Activated CD8-positive, alpha-beta T cell treated with anti-CD3 and anti-CD28 coated beads, Interleukin-2, amount 10 ng/mL, durations not matched to agents 7 days and 5 days (primary cell): ENCODE measurements at places on chromosomes 1 and 21. TPM values are rescaled to one million over a fixed set of nuclear protein-coding genes. Genes with fewer than 3 reads are reported as not detected.

DNA sequence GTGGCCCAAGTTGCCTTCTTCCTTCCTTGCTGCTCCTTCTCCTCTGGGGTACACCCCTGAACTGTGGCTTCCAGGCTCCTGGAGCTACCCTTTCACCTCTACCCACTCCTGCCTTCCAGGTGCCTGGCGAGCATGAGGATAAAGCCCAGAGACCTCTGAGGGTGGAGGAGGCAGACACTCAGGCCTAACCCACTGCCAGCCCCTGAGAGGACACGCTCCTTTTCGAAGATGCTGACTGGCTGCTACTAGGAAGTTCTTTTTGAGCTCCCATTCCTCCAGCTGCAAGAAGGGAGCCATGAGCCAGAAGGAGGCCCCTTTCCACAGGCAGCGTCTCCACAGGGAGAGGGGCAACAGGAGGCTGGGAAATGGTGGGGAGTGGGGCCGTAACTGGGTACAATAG, 15.6 kb downstream of the RHBG start:
- DNase-seq = no peak
- H3K27ac ChIP-seq = no peak overlapping the region
- no peaks in the 10 kb centered on the region for H3K36me3 ChIP-seq
- H3K4me1 ChIP-seq = peaks cover 13% of the 10 kb centered on the region
- peaks cover 27% of the 10 kb centered on the region for H3K27me3 ChIP-seq
- no peak overlapping the region for H3K4me3 ChIP-seq

DNA sequence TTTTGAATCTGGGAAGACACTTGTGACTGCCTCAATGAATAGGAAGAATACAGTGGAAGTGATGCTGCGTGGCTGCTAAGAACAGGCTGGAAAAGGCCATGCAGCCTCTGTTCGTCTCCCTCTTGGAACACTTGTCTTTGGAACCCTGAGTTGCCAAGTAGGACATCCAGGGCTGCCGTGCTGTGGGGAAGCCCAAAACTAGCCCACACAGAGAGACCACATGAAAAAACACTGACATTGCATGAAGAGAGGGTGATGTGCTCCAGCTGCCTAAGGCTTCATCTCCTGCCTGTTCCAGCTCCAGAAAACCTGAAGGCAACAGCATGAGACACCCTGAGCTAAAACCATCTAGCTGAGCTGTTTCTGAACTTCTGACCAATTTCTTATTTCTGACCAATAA, 61.1 kb upstream of the GNG4 start:
- no peak overlapping the region for H3K27ac ChIP-seq
- no peak for DNase-seq
- H3K4me3 ChIP-seq = no peak overlapping the region
- no peaks in the 10 kb centered on the region for H3K27me3 ChIP-seq
- H3K4me1 ChIP-seq = no peaks in the 10 kb centered on the region

GRCh38 chr1:20485527-20486456, at the start of gene CAMK2N1:
CAMK2N1 (minus strand) TSS chr1:20486210; CDS start chr1:20485379, 831 bp downstream.
- peaks cover 12% of the 10 kb centered on the region for H3K4me1 ChIP-seq
- peak; percentile 57 for DNase-seq
- H3K27me3 ChIP-seq = peaks cover 68% of the 10 kb centered on the region
- peak within 1 kb of the TSS; percentile 67 for H3K4me3 ChIP-seq
- peaks cover 2% of the 10 kb centered on the region for H3K36me3 ChIP-seq

GRCh38 chr1:25017436-25018109, 87.5 kb upstream of the RUNX3 start:
- no peak overlapping the region for H3K4me3 ChIP-seq
- H3K4me1 ChIP-seq = peaks cover 79% of the 10 kb centered on the region
- H3K36me3 ChIP-seq = peaks cover 2% of the 10 kb centered on the region
- no peak for DNase-seq
- H3K27ac ChIP-seq = peak overlapping the region; percentile 75
- H3K27me3 ChIP-seq = no peaks in the 10 kb centered on the region

- H3K4me1 ChIP-seq = no peaks in the 10 kb centered on the region
- no peak within 1 kb of the TSS for H3K4me3 ChIP-seq
- H3K27me3 ChIP-seq = peaks cover 14% of the 10 kb centered on the region
- H3K36me3 ChIP-seq = no peaks in the 10 kb centered on the region
- DNase-seq = no peak
Measured at GRCh38 chr1:152786077-152786476, at the start of gene LCE1E. LCE1E (plus strand) TSS chr1:152786257; CDS start chr1:152787300, 1,043 bp downstream.

DNA sequence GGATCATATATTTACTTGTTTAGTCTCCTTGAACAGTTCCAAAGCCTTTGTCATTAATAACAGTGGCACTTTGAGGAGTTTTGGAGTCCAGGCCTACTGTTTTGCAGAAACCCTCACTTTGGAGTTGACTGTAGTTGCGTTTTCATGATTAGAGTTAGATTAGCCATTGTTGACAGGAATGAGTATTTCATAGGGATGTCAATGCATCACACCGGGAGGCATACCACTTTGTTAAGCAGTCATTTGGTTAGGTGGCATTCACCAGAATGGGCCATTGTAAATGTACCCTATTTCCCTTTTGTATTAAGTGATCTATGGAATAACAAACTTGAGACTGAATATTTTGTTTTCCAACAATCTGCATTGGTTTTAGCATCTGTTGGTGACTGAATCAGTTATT, 11.8 kb downstream of the MRPS6 start:
- H3K27ac ChIP-seq = no peak overlapping the region
- H3K36me3 ChIP-seq = peaks cover 49% of the 10 kb centered on the region
- no peak overlapping the region for H3K4me3 ChIP-seq
- no peak for DNase-seq

DNA sequence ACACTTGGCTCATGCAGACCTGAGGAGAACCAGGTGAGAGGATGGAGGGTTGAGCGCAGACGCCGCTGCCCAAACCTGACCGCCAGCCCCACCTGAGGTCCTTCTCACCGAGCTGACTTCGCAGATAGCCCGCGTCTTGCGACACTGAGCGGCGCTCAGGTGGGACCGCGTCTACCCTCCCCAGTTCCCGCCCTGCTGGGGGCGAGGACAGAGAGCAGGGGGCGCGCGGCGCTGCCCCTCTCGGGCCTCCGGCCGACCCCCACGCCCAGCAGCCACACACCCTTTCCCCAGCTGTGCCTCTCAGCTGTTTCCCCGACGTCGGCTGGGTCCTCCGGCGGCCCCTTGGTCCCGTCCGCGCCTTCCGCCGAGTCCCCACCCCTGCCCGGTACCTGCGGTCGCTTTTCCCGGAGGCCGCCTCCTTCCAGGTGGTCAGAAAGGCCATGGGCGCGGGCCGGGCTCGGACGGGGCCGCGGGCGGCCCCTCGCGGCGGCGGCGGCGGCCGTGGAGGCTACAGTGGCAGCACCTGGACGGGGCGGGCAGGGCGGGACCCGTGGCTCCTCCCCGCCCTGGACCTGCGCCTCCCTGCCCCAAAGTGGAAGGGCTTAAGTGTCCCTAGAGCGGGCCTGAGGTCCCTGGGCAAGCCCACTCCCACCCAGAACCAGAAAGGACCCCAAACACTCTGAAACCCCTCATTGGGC, 14.4 kb upstream of the TTC39A start:
- no peak overlapping the region for H3K27ac ChIP-seq
- no peaks in the 10 kb centered on the region for H3K36me3 ChIP-seq
- DNase-seq = no peak

The LGR6 gene
- not detected for total RNA-seq

GRCh38 chr1:228695015-228695955, 40.0 kb upstream of the RHOU start:
- peaks cover 15% of the 10 kb centered on the region for H3K27me3 ChIP-seq
- H3K36me3 ChIP-seq = no peaks in the 10 kb centered on the region
- no peak overlapping the region for H3K27ac ChIP-seq
- peaks cover 10% of the 10 kb centered on the region for H3K4me1 ChIP-seq
- DNase-seq = peak; percentile 55
- H3K4me3 ChIP-seq = no peak overlapping the region

- no peaks in the 10 kb centered on the region for H3K36me3 ChIP-seq
- peaks cover 8% of the 10 kb centered on the region for H3K27me3 ChIP-seq
- peaks cover 4% of the 10 kb centered on the region for H3K4me1 ChIP-seq
- H3K27ac ChIP-seq = no peak overlapping the region
- no peak for DNase-seq
Measured at GRCh38 chr21:29248124-29248523, 50.6 kb upstream of the BACH1 start.

DNA sequence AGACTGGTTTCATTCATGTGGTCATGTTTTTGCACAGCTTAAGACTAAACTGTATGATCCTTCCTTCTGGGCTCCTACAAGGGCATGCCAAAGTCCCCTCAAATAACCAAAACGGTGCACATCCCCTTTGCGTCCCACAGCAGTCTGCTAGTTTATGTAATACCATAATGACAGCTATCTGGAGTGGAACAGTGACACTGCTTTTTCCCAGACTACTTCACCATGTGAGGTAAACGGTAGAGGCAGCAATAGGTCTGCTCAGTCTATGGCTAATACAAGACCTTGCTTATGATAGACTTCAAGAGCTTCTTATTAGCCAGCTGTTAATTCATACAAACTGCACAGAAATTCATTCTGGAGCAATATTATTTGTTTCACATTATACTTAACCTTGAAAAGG, 395.5 kb downstream of the SMYD3 start:
- no peak overlapping the region for H3K4me3 ChIP-seq
- peaks cover 6% of the 10 kb centered on the region for H3K4me1 ChIP-seq
- no peaks in the 10 kb centered on the region for H3K27me3 ChIP-seq
- DNase-seq = no peak
- H3K27ac ChIP-seq = no peak overlapping the region

DNA sequence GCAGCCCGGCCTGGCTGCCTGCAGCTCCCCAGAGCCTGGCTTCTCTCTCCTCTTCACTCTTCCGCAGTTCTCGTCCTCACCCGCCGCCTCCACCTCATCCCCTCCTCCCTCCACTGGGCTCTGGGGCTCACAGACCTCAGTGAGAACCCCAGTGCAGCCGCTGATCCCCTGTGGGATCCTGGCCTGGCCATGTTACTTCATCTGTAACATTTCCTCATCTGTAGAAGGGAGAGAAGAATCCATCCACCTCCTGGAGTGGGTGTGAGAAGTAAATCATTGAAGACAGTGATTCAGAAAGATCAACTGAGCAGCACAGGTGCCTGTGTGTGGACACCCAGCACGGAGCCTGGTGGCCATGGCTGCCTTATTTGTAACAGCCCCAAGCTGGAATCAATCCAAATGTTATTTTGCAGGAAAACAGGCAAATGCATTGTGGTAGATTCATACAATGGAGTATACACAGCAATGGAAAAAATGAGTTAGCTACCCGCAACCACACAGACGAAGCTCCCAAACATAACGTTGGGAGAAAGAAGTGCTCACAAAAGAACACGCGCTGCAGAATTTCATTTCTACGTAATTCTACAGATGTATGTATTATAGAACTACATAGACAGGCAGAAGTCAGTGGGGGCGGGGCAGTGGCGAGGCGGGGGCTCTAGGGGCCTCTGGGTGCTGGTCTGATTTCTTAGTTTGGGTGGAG, 8.7 kb downstream of the LAPTM5 start:
- no peaks in the 10 kb centered on the region for H3K27me3 ChIP-seq
- H3K4me1 ChIP-seq = peaks cover 98% of the 10 kb centered on the region
- peak; percentile 56 for DNase-seq
- peak overlapping the region; percentile 65 for H3K4me3 ChIP-seq
- H3K36me3 ChIP-seq = peaks cover 68% of the 10 kb centered on the region

DNA sequence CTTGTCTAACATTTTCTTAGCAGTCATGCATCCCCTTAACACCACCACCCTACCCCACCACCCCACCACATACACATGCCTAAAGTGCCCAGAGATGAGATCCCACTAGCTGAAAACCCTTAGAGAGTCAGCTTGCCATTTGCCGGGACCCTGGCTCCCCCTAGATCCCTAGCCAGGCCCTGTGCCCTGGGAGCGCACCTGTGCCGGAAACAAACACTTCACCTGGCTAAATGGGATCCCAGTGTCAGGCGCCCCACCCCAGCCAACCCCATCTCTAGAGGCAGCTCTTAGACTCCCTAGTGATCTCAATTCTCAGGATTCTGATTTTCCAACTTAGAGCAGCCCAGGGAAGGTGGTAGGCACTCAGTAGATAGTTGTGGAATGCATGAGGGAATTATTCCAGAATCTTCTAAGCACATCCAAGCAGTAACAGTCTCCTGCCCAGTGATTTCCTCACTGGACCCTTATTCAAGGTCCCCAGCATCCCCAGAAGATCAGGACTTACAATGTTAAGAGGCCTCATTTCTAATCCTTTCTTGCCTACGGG, 105.2 kb downstream of the LAMC2 start:
- H3K27me3 ChIP-seq = no peaks in the 10 kb centered on the region
- no peaks in the 10 kb centered on the region for H3K4me1 ChIP-seq
- no peak for DNase-seq
- H3K27ac ChIP-seq = no peak overlapping the region
- no peak overlapping the region for H3K4me3 ChIP-seq
